ENCODE measurements at places on chromosomes 3 and 15.

- no peak overlapping the region for H3K27ac ChIP-seq
- no peak overlapping the region for H3K4me3 ChIP-seq
- no peaks in the 10 kb centered on the region for H3K4me1 ChIP-seq
Measured at GRCh38 chr3:21738283-21738682, 12.7 kb downstream of the ZNF385D start.

GRCh38 chr3:27454914-27455313 lies 29.3 kb downstream of the SLC4A7 start:
- H3K4me1 ChIP-seq, result peaks cover 82% of the 10 kb centered on the region
- H3K36me3 ChIP-seq, result peaks cover 7% of the 10 kb centered on the region
- H3K27me3 ChIP-seq, result no peaks in the 10 kb centered on the region
- peak overlapping the region; percentile 59 for H3K27ac ChIP-seq
- DNase-seq, result no peak
- no peak overlapping the region for H3K4me3 ChIP-seq

- peak overlapping the region; percentile 95 for H3K27ac ChIP-seq
- no peak overlapping the region for H3K4me3 ChIP-seq
- H3K36me3 ChIP-seq, result no peaks in the 10 kb centered on the region
- H3K27me3 ChIP-seq, result no peaks in the 10 kb centered on the region
- H3K4me1 ChIP-seq, result peaks cover 67% of the 10 kb centered on the region
- no peak for DNase-seq
Measured at GRCh38 chr15:90869140-90869541, 753 bp downstream of the FURIN start.

GRCh38 chr15:43118286-43118685 lies 12.4 kb upstream of the UBR1 start:
- no peaks in the 10 kb centered on the region for H3K27me3 ChIP-seq
- no peak overlapping the region for H3K27ac ChIP-seq
- DNase-seq, result no peak
- no peaks in the 10 kb centered on the region for H3K36me3 ChIP-seq
- H3K4me1 ChIP-seq, result no peaks in the 10 kb centered on the region
- no peak overlapping the region for H3K4me3 ChIP-seq

DNA sequence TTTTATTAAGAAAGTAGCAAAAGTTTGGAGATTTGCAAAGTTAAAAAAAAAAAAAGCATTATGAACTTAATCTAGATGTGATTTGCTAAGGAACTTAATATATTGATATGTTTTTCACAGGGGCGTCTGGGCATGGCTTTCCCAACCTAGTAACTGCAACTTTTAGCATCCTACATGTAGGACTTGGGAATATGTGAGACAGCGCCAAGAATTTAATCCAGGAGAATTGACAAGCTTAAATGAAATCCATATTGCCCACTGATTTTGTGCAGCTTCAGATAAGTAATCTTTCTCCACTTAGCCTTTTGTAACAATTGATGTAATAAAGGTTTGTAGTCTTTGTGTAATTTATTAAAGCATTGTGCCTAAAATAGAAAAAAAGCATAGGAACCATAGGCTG lies 982 bp upstream of the GABPB1 start:
- H3K36me3 ChIP-seq, result peaks cover 12% of the 10 kb centered on the region
- DNase-seq, result no peak
- peak overlapping the region; percentile 100 for H3K27ac ChIP-seq

- DNase-seq, result no peak
- no peaks in the 10 kb centered on the region for H3K27me3 ChIP-seq
Measured at GRCh38 chr3:127074900-127075360, 92.0 kb downstream of the PLXNA1 start.

GRCh38 chr3:192927016-192927415 lies 9.4 kb upstream of the MB21D2 start:
- H3K4me1 ChIP-seq, result no peaks in the 10 kb centered on the region
- no peaks in the 10 kb centered on the region for H3K27me3 ChIP-seq
- no peak overlapping the region for H3K4me3 ChIP-seq

DNA sequence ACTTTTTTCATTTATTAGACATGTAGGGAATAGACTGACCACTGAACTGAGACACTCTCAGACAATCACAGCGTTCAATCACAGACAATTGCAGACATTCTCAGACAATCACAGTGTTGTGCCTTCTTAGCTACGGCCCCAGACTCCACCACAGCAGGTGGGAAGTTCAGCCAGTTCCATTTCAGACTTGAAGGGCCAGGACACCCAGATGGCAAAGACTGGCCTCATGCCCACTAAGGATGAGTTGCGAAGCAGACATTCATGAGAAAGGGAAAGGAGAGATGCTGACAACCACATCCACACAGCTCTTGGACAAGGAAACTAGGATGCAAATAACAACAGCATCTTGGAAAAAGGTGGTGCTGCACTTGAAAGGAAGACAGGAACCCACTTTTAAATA lies 21.9 kb upstream of the ALDH1L1 start:
- H3K27ac ChIP-seq, result no peak overlapping the region
- no peaks in the 10 kb centered on the region for H3K4me1 ChIP-seq
- peaks cover 5% of the 10 kb centered on the region for H3K27me3 ChIP-seq
- H3K36me3 ChIP-seq, result no peaks in the 10 kb centered on the region

DNA sequence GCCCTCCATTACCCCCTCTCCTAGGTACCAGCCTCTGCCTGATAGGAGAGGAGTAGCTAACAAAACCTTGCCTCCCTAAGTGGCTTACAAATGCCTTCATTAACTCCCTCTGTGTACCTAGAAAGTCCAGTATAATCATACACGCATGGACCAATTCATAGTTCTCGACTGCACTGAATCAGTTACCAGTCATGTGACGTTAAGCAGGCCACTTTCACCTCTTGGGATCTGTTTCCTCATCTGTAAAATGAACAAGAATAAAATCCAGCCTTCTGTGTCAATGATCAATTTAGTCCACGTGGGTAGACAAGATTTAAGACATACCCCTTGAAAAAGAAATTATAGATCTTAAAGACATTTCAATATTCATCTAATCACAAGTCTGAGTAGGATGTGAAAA lies 72.2 kb downstream of the TRIM69 start:
- H3K4me3 ChIP-seq, result no peak overlapping the region
- H3K27ac ChIP-seq, result no peak overlapping the region
- H3K27me3 ChIP-seq, result peaks cover 17% of the 10 kb centered on the region
- H3K4me1 ChIP-seq, result no peaks in the 10 kb centered on the region

DNA sequence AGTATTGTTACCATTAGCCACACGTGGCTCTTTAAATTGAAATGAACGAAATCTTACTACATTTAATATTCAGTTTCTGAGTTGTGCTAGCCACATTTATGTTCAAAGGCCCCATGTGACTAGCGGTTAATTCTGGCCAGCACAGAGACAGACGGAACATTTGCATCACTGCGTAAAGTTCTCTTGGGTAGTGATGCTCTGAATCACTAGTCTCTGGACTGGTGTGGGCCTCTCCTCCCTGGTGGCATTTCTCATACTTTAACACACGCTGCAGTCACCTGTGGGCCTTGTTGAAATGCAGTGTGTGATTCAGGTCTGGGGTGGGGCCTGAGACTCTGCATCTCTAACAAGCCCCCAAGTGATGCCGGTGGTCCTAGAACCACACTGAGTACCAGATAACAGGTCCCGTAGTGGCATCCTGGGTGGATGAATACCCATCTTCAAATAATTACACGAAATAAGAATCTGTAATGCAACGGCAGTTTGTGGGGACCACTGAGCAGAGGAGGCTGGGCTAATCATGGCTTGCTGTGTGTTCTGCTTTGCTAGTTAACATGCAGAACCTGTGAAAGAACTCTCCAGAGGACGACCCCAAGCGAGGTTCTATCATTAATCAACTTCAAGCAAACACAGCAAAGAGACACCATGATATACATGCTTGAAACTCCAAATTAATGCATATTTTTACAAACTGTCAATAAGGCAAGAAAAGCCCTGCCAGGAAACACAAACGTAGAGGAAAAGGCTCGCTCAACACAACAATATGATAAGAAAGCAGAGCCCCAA lies 623.8 kb downstream of the FOXP1 start:
- H3K27me3 ChIP-seq, result no peaks in the 10 kb centered on the region
- no peaks in the 10 kb centered on the region for H3K36me3 ChIP-seq
- DNase-seq, result no peak

DNA sequence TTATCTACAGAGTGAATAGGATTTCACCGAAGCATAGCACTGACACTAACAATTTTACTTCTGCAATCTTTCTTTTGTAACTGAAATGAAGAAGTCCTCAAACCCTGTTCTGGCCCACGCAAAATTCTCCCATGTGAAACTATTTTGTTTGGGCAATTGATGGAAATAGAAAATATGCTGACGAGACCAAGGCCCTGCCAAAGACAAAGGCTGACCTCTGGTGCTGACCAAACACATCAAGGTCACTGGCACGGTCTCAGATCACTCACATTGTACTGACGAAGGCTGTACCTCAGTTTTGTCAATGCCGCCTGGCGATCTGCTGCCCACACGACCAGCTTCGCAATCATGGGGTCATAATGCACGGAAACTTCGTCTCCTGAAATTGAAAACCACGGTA lies 58.4 kb upstream of the DCUN1D1 start:
- no peaks in the 10 kb centered on the region for H3K4me1 ChIP-seq
- H3K27ac ChIP-seq, result no peak overlapping the region
- no peak for DNase-seq
- H3K36me3 ChIP-seq, result peaks cover 2% of the 10 kb centered on the region
- no peaks in the 10 kb centered on the region for H3K27me3 ChIP-seq

- no peaks in the 10 kb centered on the region for H3K27me3 ChIP-seq
- 0 out of 2 replicates have a peak, but pooled peaks cover 4% of the 10 kb centered on the region for H3K4me1 ChIP-seq
- H3K4me3 ChIP-seq, result no peak overlapping the region
- no peaks in the 10 kb centered on the region for H3K36me3 ChIP-seq
Measured at GRCh38 chr3:160126761-160127160, 98.5 kb upstream of the C3orf80 start.

All from Panc1 (cell line).